ENCODE measurements at places on chromosomes 1 and 21.

DNA sequence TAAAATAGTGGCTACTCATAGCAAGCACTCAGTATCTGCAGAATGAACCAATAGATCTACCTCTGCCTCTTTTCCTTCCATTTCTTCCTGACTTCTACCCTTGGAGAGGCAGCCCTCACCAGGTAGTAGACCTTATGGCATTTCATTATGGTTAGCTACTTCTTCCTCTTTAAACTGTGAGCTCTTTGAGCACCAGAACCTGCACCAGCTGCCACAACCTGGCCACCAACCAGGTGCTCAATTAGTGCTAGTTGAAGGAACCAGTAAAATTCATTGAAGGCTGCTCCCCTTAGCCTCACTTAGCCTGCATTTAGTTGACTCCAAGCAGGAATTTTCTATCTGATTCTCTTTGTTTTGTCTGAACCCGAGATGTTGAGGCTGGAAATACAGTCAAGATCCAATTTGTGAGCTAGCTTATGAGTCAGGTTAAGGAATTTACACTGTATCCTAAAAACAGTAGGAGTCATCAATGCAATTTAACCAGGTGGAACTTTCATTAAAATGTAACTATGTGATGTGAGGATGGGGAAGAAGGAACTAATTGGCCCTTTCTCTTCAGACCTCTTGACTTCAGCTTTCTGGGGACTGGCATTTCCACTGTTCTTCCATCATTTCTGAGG lies 81.5 kb upstream of the UBE2U start:
- no peak for DNase-seq

- no peak for DNase-seq
Measured at GRCh38 chr1:30777060-30777903, 19.7 kb upstream of the LAPTM5 start.

- no peak for DNase-seq
Measured at GRCh38 chr1:155396874-155397476, 76.3 kb downstream of the RUSC1 start.

GRCh38 chr1:84492726-84493125 lies 13.5 kb upstream of the SPATA1 start:
- no peak for DNase-seq

- no peak for DNase-seq
Measured at GRCh38 chr1:170296642-170297041, 150.9 kb downstream of the NTMT2 start.

DNA sequence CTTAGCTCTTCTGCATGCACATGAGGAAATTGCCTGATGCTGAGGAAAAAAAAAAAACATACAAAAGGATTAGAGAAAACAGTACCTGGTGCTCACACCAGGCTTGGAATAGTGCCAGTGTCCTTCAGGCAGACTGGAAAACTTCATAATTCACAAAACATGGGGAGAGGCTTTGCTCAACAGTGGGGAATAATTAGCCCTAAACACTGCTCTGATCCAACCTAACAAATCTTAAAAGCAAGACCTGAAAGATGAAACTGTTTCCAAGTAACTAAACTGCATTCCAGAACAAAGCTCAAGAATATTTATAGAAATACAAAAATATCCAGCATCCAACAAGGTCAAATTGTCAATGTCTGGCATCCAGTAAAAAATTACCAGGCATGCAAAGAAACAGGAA lies 124.8 kb downstream of the AK5 start:
- no peak for DNase-seq

DNA sequence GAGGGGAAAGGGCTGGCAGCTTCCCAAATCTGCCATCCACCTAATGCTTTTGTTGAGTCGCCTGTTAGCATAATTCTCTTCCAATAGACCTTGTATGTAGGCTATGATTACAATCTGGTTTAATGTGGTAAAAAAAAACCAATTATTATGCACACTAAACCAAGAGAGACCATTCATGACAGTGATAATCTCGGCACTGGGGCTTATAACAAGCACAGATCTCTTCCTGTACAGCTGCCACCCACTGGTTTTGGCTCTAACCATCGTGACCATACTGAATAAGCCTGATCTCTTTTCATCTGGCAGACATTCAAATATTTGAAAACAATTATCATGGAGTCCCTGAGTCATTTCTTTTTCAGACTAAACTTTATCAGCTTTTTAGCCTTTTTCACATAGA lies 12.0 kb upstream of the SYT14 start:
- peak; percentile 94 for DNase-seq

- no peak for DNase-seq
Measured at GRCh38 chr21:16865632-16866031, 647.2 kb upstream of the CXADR start.

DNA sequence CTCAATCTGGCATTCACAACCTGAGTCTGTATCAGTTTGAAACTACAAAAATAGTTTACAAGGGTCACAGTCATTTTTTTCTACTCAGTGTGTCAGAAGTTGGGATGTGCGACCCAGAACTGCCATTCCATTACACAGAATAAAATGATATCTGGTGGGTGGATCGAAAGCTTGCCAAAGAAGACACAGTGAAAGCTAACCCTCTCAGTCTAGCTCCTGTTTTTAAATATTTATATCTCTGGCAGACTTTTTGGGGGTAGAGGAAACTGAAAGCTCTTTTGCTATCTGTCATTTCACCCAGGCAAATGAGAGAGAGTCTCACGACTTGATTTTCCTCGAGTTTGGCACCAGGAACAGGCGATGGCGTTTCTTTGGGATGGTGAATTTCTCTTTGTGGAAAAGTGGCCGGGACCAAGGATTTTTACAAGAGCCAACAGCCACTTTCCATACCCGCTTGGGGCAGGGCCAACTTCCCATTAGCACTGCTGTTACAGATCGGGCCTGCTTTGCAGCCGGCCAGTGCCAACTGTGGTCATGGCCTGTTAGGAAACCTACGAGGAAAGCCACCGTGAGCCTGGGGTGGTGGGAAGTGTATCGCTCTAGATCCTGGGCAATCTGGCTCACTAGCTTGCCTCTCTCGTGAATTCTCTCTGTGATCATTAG lies 185.5 kb upstream of the NFIA start:
- DNase-seq, result no peak

DNA sequence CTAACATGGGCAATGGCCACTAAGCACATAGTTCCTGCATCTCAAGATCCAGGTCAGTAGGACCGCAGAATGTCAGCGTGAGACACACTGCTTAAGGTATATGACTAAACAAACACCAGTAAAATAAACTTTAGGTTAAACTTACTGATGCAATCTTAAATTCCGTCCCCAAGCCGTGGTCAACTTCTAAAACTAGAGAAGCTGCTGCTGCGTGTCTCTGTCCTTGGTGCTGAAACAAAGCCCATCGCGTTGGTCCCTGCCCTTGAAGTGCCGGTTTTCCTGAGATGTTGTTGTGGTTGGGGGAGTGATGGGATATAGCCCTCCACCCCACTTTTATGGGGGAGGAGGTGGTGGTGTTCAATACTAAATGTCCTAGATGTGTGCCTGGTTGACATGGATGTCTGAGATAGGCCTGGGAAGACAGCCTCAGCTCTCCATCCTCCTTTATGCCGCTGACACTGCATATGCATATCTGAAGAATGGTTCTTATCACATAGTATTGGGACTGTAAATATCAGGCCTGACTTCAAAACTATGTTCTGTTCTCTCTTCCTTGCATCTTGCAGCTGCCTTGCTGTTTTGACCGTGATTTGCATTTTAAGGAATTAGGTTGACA lies 72.0 kb upstream of the KCNA3 start:
- no peak for DNase-seq

GRCh38 chr1:19525607-19526545 lies 40.5 kb upstream of the CAPZB start:
- no peak for DNase-seq

- no peak for DNase-seq
Measured at GRCh38 chr21:31713973-31714740, 17.8 kb downstream of the SCAF4 start.

GRCh38 chr1:107277022-107277421 lies 136.2 kb downstream of the NTNG1 start:
- no peak for DNase-seq

DNA sequence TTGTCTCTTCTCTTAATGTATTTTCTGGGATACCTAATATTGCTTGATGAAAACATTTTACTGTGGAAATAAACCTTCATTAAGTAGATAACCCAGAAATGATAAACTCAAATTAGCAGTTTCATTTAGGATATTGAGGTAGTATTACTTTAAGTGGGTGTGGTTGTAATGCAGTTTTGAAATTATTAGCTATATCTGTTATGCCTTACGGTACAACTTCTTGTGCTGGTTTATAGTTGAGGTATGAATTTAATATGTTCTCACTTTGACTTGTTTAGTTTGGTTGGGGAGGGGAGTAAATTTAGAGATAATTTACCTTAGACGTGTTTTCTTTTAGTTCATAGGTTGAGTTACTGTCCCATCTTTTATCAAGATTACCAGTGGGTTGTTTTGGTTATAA lies 111.0 kb downstream of the POU2F1 start:
- no peak for DNase-seq

- DNase-seq, result no peak
Measured at GRCh38 chr1:27015260-27015659, 2.6 kb upstream of the TENT5B start.

- no peak for DNase-seq
Measured at GRCh38 chr1:162347281-162347680, 29.4 kb downstream of the SPATA46 start.

DNA sequence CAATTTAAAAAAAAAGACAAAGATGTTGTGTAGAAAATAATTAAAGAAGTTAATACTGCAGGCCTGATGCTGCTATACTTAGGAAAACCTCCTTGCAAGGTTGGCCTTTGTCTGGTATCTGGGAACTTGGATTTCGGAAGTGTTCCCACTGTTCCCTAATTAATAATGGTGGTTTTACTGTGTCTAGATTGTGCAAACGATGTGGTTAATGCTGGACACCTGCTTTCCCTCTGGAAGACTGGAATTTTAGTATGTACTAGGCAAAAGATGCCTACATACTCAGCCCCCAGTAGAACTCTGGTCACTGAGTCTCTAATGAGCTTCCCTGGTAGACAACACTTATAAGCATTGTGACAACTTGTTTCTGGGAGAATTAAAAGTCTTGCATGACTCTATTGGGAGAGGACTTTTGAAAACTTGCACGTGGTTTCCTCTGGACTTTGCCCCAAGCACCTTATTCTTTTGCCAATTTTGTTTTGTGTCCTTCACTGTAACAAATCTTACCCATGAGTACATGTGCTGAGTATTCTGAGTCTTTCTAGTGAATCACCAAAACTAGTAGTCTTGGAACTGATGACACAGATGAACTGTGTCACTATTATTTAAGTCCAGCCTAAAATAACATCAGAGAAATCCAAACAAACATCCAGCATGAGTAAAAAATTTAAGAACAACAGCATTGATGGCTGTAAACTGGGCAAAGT lies 40.4 kb downstream of the LIN9 start:
- DNase-seq, result no peak

GRCh38 chr1:117795190-117795589 lies 134.2 kb downstream of the GDAP2 start:
- DNase-seq, result no peak

DNA sequence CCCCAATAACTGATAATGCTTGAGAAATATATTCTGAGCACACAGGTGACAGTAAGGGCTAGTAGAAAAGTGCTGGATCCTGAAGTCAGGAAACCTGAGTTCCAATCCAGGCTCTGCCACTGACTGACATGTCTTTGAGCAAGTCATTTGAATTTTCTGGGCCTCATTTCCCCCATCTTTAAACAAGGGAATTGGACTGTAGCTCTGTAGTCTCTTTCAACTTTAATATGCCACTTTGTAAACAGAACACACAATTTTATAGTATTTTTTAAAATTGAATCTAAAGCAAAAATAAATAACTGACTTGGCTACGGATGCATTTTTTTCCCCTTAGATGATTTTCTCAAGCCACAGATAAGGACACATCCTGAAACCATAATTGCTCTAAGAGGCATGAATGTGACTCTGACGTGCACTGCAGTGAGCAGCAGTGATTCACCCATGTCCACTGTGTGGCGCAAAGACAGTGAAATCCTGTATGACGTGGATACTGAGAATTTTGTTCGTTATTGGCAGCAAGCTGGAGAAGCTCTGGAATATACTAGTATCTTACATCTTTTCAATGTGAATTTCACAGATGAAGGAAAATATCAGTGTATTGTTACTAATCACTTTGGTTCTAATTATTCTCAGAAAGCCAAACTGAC lies 37.0 kb downstream of the LRIG2 start:
- no peak for DNase-seq

DNA sequence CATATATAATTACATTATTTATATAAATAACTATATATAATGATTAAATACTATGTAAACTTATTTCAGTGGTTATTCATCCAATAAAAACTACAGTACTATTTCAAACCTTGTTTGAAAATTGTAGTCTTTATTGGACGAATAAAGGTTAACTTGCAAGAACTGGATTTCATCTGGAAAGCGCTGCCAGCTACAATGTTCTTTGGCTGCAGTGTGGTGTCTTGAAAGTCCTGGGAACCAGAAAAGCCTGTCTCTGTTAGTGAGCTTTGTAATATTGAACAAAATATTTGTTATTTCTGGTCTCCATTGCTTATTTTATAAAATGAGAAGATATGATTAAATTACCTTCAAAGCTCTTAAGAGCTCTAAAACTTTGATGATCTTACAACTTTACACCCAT lies 763.6 kb downstream of the ADGRL2 start:
- no peak for DNase-seq

DNA sequence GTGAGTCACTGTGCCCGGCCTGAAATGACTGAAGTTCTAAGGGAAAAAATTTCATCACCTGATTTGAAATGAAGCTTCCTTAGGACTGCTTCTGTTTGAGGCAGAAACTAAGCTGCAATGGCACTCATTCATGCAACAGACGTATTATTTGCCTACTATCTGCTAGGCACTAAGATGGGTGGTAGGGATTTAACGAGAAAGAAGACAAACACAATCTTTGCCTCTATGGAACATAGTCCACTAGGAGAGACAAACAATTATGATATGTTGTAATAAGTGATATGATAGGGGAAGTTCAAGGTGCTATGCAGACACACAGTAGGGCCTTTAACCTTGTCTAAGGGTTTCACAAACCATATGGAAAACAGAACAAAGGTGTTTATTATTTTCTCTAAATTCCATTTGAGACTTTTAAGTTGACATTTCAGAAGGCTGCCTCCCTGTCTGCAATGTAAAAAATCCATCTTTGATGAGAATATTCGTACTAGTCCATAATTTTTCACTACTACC lies 11.3 kb downstream of the LIX1L start:
- no peak for DNase-seq

GRCh38 chr1:215055281-215055935 lies 27.1 kb upstream of the KCNK2 start:
- no peak for DNase-seq

- DNase-seq, result no peak
Measured at GRCh38 chr1:202004711-202005110, 5.7 kb upstream of the ELF3 start.

GRCh38 chr1:218200979-218201378 lies 84.1 kb upstream of the RRP15 start:
- DNase-seq, result no peak

- DNase-seq, result no peak
Measured at GRCh38 chr1:109610609-109611307, 8.7 kb downstream of the GNAT2 start.

GRCh38 chr1:221786647-221787046 lies 44.8 kb upstream of the DUSP10 start:
- DNase-seq, result no peak
